Tongue (tissue), 3 donors: ENCODE measurements at places on chromosomes 1 and 21. TPM values are rescaled to one million over a fixed set of nuclear protein-coding genes. Genes with fewer than 3 reads are reported as not detected.

WRAP73 gene
- 25.4 TPM for total RNA-seq

LIN28A gene
- not detected for total RNA-seq

OR14I1 gene
- not detected for total RNA-seq

S1PR1 gene
- 28.9 TPM for total RNA-seq

RIPPLY3 gene
- total RNA-seq, result 0.72 TPM

UBL4B gene
- total RNA-seq, result not detected

C1orf87 gene
- 0.51 TPM for total RNA-seq

C1orf185 gene
- total RNA-seq, result not detected

SPRR2G gene
- not detected for total RNA-seq

SELENBP1 gene
- total RNA-seq, result 40.3 TPM

AADACL3 gene
- not detected for total RNA-seq

KCNT2 gene
- 10.5 TPM for total RNA-seq

THEM5 gene
- total RNA-seq, result not detected

CTSE gene
- 0.10 TPM for total RNA-seq

PODN gene
- total RNA-seq, result 17.1 TPM

IL19 gene
- not detected for total RNA-seq

HCRTR1 gene
- not detected for total RNA-seq

GJC2 gene
- 5.5 TPM for total RNA-seq

CLEC20A gene
- total RNA-seq, result not detected

FAM151A gene
- total RNA-seq, result not detected

DDR2 gene
- total RNA-seq, result 60.6 TPM

EDN2 gene
- total RNA-seq, result 5.1 TPM

DHCR24 gene
- 22.5 TPM for total RNA-seq

TRIM17 gene
- total RNA-seq, result not detected

CRB1 gene
- 1.2 TPM for total RNA-seq

RAVER2 gene
- total RNA-seq, result 28.3 TPM

CALML6 gene
- 108 TPM for total RNA-seq

GRHL3 gene
- 26.8 TPM for total RNA-seq

TNFSF18 gene
- not detected for total RNA-seq

F13B gene
- total RNA-seq, result not detected

PTPRU gene
- 42.5 TPM for total RNA-seq

DIO1 gene
- not detected for total RNA-seq

OR10T2 gene
- total RNA-seq, result not detected

RCSD1 gene
- 141 TPM for total RNA-seq

FCGR2B gene
- total RNA-seq, result 1.6 TPM

DDAH1 gene
- total RNA-seq, result 43.8 TPM

DIP2A gene
- total RNA-seq, result 36.1 TPM

TTC39A gene
- 1.7 TPM for total RNA-seq

ATP1A4 gene
- 0.62 TPM for total RNA-seq

MIXL1 gene
- not detected for total RNA-seq

HORMAD1 gene
- total RNA-seq, result not detected

NCF2 gene
- 9.2 TPM for total RNA-seq

SYTL1 gene
- 23.1 TPM for total RNA-seq

EEIG2 gene
- total RNA-seq, result 36.0 TPM

CFAP57 gene
- 0.51 TPM for total RNA-seq
